Ovary (tissue), 10 donors: ENCODE measurements at places on chromosomes 16 and 17.

DNA sequence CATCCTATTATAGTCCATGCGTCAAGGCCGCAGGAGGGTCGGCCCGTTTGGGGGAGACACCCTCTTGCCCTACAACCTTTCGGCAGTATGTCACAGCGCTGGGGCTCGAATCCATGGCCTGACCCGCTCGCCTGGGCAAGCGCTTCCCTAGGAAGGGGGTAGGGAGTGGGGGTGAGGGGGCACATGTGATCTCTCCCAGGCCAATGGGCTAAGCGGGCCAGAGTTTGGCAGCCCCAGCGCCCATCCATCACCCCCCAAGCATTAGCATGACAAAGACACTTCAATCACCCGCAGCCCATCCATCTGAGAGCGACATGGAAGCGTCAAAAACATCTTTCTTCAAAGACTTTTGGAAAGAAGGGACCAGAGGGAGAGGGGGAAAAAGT, at the start of gene HOXB1:
Gene HOXB1, minus strand, starts transcription at position 125 of the 386 bp plus-strand sequence. Its CDS starts 107 bp downstream, at position 18.
- DNase-seq: no peak

DNA sequence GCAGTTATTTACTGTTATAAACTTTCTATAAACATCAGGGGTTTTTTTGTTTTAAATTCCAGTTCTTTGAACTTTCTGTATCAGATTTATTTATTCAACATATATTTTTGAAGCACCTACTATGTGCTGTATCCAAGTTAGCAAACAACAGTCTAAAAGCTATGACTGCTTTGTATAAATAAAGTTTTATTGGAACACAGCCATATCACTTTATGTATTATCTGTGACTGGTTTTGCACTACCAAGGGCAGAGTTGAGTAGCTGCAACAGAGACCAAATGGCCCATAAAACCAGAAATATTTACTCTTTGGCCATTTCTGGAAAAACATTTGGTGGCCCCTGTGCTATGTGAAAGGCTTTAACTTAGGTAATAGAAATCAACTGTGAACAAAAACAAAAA, 110.2 kb upstream of the ERCC4 start:
- no peak for DNase-seq

GRCh38 chr17:80029258-80029974, 6.3 kb downstream of the TBC1D16 start:
- peak; percentile 78 for DNase-seq

- no peak for DNase-seq
Observed at GRCh38 chr17:15946611-15947120, 1.7 kb downstream of the ADORA2B start.

DNA sequence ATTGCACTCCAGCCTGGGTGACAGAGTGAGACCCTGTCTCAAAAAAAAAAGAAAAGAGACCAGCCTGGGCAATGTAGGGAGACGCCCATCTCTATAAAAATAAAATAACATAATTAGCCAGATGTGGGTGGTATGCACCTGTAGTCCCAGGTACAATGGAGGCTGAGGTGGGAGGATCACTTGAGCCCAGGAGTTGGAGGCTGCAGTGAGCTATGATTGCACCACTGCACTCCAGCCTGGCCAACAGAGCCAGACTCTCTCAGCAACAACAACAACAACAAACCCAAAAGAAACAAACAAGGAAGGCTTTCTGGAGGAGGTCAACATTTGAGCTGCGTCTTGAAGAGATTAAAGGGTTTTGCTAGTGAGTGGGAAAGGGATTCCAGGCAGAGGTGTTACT, 8.3 kb downstream of the EEF2K start:
- DNase-seq: no peak

DNA sequence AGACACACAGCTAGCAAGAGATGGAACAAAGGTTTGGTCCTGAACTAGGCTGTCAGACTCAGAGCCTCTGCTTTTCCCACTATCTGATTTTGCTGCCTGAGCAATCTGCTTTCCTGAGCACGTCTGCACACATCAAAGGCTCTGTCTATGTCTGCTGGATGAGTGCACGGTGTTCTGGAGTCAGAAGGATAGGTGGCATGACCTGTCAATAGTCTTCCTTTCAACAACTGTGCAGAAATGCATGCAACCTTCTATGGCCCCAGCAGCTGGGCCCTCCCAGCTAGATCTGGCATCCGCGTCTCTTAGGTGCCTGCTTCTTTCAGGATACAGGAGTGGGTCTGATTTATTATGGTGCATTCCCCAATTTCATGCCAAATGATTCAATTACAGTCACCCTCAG, 138.3 kb downstream of the UTP18 start:
- no peak for DNase-seq

DNA sequence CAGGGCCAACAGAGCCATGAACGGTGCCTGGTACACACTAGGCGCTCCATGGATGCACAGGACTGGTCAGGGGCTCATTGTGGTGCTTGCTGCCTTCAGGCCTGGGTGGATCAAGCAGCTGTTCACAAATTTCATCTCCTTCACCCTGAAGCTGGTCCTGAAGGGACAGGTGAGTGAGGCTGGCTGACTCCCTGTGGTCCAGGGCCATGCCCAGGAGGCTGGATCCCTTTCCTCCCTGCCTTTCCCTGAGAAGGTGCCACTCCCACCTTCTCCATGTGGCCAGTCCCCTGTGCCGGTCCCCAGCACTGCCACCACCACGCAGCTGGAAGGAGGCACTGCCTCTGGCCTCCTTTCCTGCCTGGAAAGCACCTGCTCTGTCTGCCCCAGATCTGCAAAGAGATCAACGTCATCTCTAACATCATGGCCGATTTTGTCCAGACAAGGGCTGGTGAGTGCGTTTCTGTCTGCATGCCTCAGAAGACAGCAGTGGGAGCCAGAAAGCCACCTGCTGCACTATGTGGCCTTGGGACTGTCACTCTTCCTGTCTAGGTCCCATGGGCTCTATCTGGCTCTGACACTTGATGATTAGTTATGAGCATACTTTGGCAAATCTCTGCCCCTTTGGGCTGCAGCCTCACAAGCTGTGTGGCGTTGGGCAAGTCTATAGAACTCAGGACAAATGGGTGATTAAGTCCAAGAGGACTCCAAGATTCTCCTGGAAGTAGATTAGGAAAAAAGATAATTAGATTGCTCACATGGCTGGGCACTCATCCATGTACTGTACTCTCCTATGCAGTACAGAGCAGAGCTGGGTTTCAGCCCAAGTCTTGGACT, 9.4 kb downstream of the CETP start:
- DNase-seq: no peak

DNA sequence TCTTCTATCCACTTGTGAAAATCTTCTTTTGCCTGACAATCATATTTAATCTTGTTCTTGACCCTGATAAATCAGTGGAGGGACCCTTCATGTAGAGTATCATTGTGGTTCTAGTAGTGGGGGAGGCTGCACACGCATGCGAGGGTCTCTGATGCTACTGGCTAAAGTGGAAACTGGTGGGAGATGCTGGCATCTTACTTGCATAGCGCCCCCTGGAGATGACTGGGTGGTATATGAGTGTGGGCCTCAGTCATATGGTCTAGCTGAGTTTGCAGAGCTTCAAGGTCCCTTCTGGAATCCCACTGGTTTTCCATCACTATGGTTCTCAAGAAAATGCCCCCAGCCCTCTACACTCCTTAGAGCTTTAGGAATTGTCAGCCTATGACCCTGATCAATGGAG, 236.4 kb upstream of the AXIN2 start:
- DNase-seq: no peak

DNA sequence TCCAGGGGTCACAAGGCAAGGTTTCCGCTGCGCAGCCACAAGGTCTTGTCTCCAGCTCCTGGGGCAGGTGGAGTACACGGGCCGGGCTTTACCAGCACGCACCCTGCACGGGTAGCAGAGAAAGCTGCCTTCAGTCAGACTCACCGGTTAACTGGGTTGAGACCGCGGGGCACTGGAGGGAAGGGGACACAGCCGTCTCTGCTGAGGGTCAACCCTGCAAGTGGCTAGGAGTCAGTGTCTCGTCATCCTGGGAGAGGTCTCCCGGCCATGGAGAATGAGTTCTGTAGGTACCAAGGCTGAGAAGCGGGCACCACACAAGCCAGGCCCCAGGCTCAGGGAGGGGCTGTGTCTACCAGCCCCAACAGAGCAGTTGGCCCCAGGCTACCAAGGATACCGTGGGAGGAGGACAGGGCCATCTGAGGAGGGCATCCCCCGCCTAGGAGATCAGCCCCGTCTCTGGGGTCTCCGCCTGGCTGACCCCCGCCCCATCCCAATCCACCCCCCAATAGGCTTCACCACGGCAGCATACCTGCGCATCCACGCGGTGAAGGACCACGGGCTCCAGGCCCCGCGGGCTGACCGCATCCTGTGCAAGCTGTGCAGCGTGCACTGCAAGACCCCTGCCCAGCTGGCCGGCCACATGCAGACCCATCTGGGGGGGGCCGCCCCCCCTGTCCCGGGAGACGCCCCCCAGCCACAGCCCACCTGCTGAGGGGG, 2.8 kb upstream of the PRRT2 start:
- DNase-seq: peak; percentile 63

DNA sequence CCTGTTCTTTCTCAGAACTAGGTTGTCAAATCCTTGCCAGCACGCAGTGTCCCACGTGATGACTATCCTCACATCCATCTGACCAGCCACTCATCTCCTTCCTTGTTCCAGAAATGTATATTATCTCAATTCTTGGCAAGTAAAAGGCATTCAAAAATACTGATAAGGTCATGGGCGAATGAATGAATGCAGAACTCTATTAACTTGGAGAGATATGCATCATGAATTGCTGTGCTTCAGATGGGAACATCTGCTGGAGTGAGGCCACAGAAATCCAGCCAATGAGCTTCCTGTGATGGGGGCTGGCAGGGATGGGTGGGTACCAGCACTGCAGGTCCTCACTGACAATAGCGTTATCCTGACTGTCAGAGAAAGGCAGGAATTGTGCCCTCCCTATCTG, 19.0 kb downstream of the FAHD1 start:
- no peak for DNase-seq

GRCh38 chr17:80315517-80316182, 55.0 kb downstream of the RNF213 start:
- DNase-seq: no peak

DNA sequence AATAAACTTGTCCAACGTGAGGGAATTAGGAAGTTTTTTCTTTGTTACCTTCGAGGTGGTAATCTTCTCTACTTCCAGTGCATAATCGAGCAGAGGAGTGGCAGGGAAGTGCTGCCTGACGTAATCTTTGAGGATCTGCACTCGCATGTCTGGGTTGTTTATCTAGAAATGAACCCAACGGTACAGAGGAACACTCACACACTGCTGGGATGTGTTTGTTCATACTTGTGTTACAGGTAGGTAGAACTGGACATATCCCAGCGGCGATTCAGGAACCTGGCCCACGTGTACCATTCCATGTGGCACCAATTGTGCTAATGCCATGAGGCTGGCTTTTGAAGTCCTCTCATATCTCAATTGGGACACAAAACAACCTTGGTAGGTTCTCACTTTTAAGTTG, 4.2 kb upstream of the KLHL11 start:
- DNase-seq: no peak

- no peak for DNase-seq
Observed at GRCh38 chr16:87729266-87729954, 36.4 kb downstream of the KLHDC4 start.

- DNase-seq: no peak
Observed at GRCh38 chr17:59512844-59513385, 52.5 kb upstream of the DHX40 start.

GRCh38 chr16:22424161-22424937, 49.9 kb upstream of the CDR2 start:
- DNase-seq: peak; percentile 79

DNA sequence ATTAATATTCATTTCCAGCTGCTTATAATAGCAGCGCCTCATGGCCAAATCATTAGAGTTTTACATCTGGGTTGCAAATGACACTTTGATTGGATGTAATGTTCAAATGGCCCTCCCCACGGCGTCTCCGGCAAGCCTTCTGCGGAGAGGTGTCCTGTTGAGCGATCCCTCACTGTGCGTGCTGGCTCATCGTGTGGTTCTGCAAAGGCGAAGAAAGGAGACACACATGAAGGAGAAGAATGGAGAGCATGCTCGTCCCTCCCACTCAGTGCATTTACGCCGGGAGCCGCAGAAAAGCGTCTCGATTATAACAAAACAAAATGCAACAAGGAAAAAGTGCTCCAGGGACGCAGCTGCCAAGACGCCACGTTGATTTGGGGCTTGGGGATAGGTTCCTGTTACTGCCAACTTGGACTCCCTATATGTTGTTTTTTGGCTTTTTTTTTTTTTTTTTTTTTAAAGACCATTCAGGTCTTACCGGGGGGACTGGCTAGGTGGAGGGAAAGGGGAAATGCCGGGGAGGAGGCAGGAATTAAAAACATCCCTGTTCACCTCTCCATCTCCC, 117.6 kb downstream of the C16orf78 start:
- DNase-seq: no peak

DNA sequence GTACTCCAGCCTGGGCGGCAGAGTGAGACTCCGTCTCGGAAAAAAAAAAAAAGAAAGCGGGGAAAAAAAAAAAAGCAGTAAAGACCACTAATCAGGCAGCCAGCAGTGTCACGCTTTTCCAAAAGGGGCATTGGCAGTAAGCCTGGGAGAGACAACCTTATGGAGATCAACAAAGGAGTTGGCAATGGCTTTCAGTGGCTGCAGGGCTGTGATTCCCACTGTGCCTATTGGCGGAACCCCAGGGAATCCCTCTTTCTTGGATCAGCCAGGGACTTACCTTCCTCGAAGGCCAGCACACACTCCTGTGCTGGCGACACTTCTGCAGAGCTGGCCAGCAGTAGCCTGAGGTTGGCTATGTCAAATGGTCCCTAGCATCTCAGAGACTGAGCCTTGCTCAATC, 43.2 kb upstream of the ZFHX3 start:
- no peak for DNase-seq

DNA sequence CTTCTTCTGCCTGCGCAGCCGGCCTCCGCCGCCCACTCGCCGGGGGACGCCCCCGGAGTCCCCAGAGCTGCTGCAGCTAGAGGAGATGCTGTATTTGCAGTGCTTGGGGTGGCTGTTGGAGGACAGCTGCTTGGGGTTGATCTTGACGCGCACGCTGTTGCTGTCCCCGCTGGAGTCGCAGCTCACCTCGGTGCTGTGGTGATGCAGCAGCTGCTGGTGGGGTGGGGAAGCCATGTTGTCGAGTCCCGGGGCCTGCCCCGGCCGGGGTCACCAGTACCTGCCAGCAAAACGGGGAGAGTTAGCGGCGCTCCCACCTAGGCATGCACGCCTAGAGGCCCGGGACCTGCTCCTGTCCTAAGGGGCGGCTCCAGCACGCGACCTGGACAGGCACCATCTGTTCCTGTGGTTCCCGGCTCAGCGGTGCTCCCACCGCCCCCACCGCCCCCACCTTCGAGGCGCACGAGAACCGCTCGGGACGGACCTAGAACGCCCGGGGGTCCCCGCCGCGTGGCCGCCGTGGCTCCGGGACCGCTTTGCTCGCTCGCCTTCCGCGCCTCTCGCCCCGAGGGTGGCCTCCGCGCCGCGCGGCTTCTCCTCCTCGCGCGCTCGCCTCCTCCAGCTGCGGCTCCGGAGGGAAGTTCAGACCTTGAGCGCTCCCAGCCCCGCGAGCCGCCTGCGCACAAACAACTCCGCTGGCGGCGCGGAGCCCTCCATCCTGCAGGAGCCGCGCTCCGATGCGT, 863 bp downstream of the ADCY9 start:
- DNase-seq: peak; percentile 75
